Epithelial cell of alveolus of lung (primary cell): ENCODE measurements at places on chromosomes 3 and 15. TPM values are rescaled to one million over a fixed set of nuclear protein-coding genes. Genes with fewer than 3 reads are reported as not detected.

The DUOX1 gene
- not detected in 2 replicates for total RNA-seq

The XCR1 gene
- total RNA-seq, result not detected in 2 replicates

The NFKBIZ gene
- total RNA-seq, result 18.8 and 30.8 TPM in 2 replicates

The SLC2A2 gene
- total RNA-seq, result not detected in 2 replicates

The LDHAL6B gene
- not detected in 2 replicates for total RNA-seq

The ACOX2 gene
- total RNA-seq, result 3.1 and 9.1 TPM in 2 replicates

The ONECUT1 gene
- not detected in 2 replicates for total RNA-seq
